ENCODE measurements at places on chromosomes 13 and 19. TPM values are rescaled to one million over a fixed set of nuclear protein-coding genes. Genes with fewer than 3 reads are reported as not detected.

GRCh38 chr13:93446238-93446637 lies 219.6 kb downstream of the GPC6 start:
- H3K36me3 ChIP-seq: no peaks in the 10 kb centered on the region
- H3K4me3 ChIP-seq: no peak overlapping the region
- no peaks in the 10 kb centered on the region for H3K4me1 ChIP-seq
- DNase-seq: no peak
- no peaks in the 10 kb centered on the region for H3K27me3 ChIP-seq
- H3K27ac ChIP-seq: no peak overlapping the region

GRCh38 chr19:6065685-6066374 lies 44.5 kb downstream of the RFX2 start:
- H3K27me3 ChIP-seq: no peaks in the 10 kb centered on the region
- peak overlapping the region; percentile 96 for H3K27ac ChIP-seq
- peak overlapping the region; percentile 38 for H3K4me3 ChIP-seq
- H3K4me1 ChIP-seq: peaks cover 54% of the 10 kb centered on the region

DNA sequence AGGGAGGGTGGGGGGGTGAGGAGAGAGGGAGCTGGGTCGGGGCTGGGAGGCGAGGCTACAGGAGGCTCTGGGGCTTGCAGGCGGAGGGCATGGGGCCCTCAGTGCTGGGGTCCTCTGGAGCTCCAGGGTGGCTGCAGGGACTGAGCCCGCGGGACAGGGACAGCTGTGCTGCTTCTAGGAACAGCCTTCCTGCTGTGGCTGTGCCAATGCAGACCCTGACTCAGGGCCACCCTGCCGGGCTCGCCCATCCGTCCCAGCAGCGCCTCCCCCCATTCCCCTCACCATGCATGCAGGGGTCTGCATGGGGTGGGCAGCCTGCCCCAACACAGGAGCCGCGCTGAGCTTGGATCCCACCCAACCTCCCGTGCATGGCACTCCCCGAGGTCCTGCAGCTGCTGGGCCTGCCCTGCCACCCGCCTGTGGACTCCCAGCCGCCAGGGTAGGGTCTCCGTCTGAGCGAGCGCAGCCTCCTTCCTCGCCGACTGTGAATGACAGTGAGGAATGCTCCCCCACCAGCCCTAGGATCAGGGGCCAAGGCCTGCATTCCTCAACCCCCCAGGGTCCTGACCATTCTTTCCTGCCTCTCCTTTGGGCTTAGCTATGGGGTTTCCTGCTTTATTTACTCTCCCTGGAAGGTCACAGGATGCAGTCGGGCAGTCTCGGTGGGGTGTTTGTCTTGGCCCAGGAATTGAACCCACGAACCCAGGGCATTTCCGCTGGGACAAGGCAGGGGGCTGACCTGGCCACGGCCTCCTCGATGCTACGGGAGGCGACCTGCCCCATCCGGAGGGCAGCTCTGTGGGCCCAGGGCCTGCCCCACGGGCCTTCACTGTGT lies 23.4 kb downstream of the CEBPG start:
- no peaks in the 10 kb centered on the region for H3K27me3 ChIP-seq
- no peak overlapping the region for H3K27ac ChIP-seq
- H3K4me3 ChIP-seq: no peak overlapping the region
- H3K36me3 ChIP-seq: no peaks in the 10 kb centered on the region
- peaks cover 36% of the 10 kb centered on the region for H3K4me1 ChIP-seq
- DNase-seq: no peak

DNA sequence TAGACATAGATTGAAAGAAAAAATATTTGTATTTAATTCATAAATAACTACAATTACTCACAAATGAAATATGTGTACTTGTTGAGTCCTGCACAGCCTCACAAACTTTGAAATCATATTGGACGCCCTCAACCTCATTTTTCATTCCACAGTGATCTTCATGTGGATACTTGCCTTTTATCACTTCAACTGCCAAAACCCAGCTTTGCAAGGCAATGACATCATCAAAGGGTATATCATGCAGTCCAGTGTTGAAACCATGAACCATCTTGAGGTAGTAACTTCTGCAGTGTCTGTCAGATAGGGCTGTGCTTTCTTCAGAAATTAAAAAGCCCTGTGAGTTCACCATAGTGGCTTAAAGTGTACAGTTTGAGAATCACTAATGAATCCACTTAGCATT lies 82.2 kb downstream of the HS6ST3 start:
- H3K27me3 ChIP-seq: no peaks in the 10 kb centered on the region
- no peak for DNase-seq
- no peak overlapping the region for H3K4me3 ChIP-seq
- H3K36me3 ChIP-seq: no peaks in the 10 kb centered on the region

DNA sequence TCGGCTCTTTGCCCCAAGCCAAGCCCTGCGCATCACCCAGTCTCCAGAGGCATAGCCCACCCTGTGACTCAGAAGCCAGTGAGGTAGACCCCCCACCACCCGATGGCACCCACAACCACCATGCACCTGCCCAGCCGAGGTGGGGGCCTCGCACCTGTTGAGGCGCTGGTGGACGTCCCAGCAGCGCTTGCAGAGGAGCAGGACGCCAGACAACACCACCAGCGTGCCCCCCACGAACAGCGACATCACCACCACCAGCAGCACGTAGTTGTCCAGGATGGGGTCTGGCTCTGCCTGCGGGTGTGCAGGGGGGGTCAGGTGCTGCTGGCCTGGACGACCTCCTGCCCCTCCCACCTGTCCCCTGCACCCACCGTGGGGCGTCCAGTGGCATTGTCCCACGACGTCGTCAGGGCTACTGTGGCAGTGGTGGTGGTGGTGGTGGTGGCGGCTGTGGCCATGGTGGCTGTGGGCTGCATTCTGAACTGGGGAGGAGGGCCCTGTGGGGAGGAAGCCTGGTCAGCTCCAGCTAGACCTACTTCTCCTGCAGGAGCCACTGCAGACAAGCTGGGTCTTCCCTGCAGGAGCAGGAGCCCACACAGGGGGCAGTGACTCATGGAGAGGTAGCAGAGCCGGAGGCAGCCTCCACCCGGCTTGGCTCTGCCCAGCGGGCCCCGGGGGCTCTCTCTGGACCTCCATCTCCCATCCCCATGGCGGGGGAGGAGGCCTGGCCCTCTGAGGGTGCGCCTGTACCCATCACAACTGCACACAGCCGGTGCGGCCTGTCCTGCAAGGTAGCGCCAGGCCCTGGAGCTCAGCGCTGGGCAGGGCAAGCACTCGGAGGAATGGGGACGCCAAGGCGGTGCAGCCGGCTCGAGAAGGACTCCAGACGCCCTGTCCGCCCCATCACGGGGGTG lies 1.9 kb downstream of the CBARP start:
- H3K4me3 ChIP-seq: no peak overlapping the region
- peaks cover 22% of the 10 kb centered on the region for H3K4me1 ChIP-seq
- no peak for DNase-seq

GRCh38 chr13:32080328-32080744 lies 48.8 kb downstream of the FRY start:
- no peaks in the 10 kb centered on the region for H3K27me3 ChIP-seq
- no peak overlapping the region for H3K27ac ChIP-seq
- DNase-seq: no peak

GRCh38 chr13:70125693-70126092 lies 17.4 kb upstream of the KLHL1 start:
- no peaks in the 10 kb centered on the region for H3K36me3 ChIP-seq
- H3K4me3 ChIP-seq: no peak overlapping the region
- H3K27ac ChIP-seq: no peak overlapping the region
- DNase-seq: no peak
- H3K27me3 ChIP-seq: no peaks in the 10 kb centered on the region

- H3K36me3 ChIP-seq: no peaks in the 10 kb centered on the region
- H3K4me1 ChIP-seq: peaks cover 53% of the 10 kb centered on the region
- DNase-seq: no peak
- no peak overlapping the region for H3K27ac ChIP-seq
Measured at GRCh38 chr13:41649659-41650058, 192.3 kb downstream of the RGCC start.

DNA sequence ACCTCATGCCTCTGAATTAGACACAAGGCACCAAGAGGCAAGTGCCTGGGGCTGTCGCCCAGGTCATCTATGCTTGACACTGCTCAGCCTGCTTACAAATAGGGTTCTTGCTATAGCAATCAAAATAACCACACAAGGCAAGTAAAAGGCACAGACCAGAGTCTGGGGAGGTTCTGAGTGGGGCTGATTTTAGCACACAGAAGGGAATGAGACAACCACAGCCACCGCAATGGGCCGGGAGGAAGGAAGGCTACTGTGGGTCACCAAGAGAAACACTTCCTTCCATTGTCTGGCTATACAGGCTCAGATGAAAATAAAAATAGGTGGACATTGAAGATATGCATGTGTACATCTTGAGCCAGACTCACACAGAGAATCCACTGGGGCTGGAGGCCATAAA lies 159.1 kb downstream of the DLEU7 start:
- H3K27ac ChIP-seq: no peak overlapping the region
- DNase-seq: no peak
- H3K4me3 ChIP-seq: no peak overlapping the region
- H3K4me1 ChIP-seq: peaks cover 15% of the 10 kb centered on the region
- H3K36me3 ChIP-seq: no peaks in the 10 kb centered on the region

DNA sequence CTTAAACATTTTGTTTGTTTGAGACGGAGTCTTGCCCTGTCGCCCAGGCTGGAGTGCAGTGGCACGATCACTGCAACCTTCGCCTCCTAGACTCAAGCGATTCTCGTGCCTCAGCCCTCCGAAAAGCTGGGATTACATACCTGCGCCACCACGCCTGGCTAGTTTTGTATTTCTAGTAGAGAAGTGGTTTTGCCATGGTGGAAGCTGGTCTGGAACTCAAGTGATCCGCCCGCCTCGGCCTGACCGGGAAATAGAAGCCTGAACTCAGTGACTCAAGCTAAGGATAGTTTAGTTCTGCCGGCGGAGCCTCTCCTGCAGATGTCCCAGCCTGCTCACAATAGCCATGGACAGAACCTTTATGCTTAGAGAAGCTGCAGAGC lies 53.0 kb upstream of the ZNF254 start:
- DNase-seq: peak; percentile 16
- H3K36me3 ChIP-seq: peaks cover 4% of the 10 kb centered on the region
- peak overlapping the region; percentile 93 for H3K27ac ChIP-seq
- no peaks in the 10 kb centered on the region for H3K27me3 ChIP-seq

GRCh38 chr13:95250961-95251360 lies 50.3 kb downstream of the ABCC4 start:
- no peak for DNase-seq
- no peaks in the 10 kb centered on the region for H3K27me3 ChIP-seq
- no peaks in the 10 kb centered on the region for H3K36me3 ChIP-seq
- H3K27ac ChIP-seq: no peak overlapping the region
- no peak overlapping the region for H3K4me3 ChIP-seq
- H3K4me1 ChIP-seq: no peaks in the 10 kb centered on the region

DNA sequence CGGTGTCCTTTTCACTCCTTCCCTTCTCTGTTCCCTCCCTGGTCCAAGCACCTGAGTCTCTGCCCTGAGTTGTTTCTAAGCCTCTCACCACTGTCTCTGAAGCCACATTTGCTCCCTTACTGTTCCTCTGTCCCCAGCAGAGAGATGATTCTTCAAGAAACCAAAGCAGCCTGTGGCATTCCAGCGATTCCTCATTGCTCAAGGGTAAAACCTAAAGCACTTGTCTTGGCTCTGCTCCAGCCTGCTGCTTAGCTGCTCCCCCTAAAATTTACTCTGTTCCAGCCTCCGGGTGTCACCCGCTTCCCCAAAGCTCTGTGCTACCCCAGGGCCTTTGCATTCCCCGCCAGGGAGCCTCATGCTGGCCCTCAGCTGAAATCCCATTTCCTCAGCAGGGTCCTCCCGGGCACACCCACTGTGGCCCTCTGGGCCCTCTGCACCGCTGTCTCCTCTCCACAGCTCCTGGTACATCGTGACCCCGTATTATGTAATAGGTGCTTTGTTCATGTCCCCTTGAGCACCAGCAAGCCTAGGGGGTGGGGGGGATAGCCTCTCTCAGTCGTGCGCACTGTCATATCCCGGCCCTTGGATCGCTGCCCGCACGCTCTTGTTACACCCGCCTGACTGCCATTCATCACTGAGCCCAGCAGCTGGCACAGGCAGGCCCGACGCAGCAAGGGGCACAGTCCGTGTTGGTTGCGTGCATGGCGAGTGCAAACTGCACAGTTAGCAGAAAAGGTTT lies 15.8 kb downstream of the TECR start:
- H3K27me3 ChIP-seq: no peaks in the 10 kb centered on the region
- H3K4me3 ChIP-seq: no peak overlapping the region
- no peaks in the 10 kb centered on the region for H3K4me1 ChIP-seq

GRCh38 chr13:105595471-105595870 lies 940.0 kb downstream of the EFNB2 start:
- no peak overlapping the region for H3K4me3 ChIP-seq
- no peaks in the 10 kb centered on the region for H3K4me1 ChIP-seq
- no peaks in the 10 kb centered on the region for H3K27me3 ChIP-seq
- no peak overlapping the region for H3K27ac ChIP-seq
- no peaks in the 10 kb centered on the region for H3K36me3 ChIP-seq

GRCh38 chr19:56660381-56661107 lies 11.0 kb downstream of the ZNF835 start:
- no peaks in the 10 kb centered on the region for H3K27me3 ChIP-seq
- H3K36me3 ChIP-seq: peaks cover 10% of the 10 kb centered on the region
- no peaks in the 10 kb centered on the region for H3K4me1 ChIP-seq
- no peak overlapping the region for H3K27ac ChIP-seq
- H3K4me3 ChIP-seq: peak overlapping the region; percentile 49

- no peaks in the 10 kb centered on the region for H3K27me3 ChIP-seq
- no peak overlapping the region for H3K4me3 ChIP-seq
- H3K36me3 ChIP-seq: no peaks in the 10 kb centered on the region
- no peaks in the 10 kb centered on the region for H3K4me1 ChIP-seq
- no peak overlapping the region for H3K27ac ChIP-seq
Measured at GRCh38 chr13:112861876-112862615, 107.0 kb upstream of the MCF2L start.

GRCh38 chr19:13095393-13095784 lies 7.3 kb downstream of the LYL1 start:
- peak overlapping the region; percentile 50 for H3K27ac ChIP-seq
- H3K4me3 ChIP-seq: peak overlapping the region; percentile 55
- peaks cover 12% of the 10 kb centered on the region for H3K36me3 ChIP-seq
- H3K27me3 ChIP-seq: no peaks in the 10 kb centered on the region
- DNase-seq: no peak
- H3K4me1 ChIP-seq: peaks cover 33% of the 10 kb centered on the region

DNA sequence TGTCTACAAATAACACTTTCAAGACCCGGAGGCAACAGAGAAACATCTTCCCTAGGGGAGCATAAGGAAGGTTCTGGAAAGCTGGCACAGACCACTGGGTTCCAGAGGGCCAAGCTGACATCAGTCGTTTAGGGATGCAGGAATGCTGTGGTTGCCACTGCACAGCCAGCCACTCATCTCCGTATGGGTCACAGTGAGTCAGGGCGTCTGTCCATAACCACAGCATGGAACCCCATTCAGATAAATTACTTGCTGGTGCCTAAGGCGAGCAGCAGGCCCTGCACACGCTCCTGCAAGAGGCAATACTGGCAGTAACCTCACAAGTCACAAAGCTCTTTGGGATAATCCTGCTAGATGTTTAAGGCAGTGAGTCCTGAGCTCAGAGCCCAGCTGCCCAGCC lies 140.9 kb upstream of the UBL3 start:
- H3K36me3 ChIP-seq: no peaks in the 10 kb centered on the region
- H3K4me1 ChIP-seq: no peaks in the 10 kb centered on the region
- no peak overlapping the region for H3K4me3 ChIP-seq
- no peak for DNase-seq

MBOAT7 gene
- 61.1 TPM for total RNA-seq

KLF2 gene
- total RNA-seq: 146 TPM

RXFP2 gene
- 3.0 TPM for total RNA-seq

ZNF568 gene
- total RNA-seq: 9.2 TPM

ANKLE1 gene
- total RNA-seq: 1.2 TPM

IGSF23 gene
- not detected for total RNA-seq

PNMA8A gene
- total RNA-seq: 5.1 TPM

PRODH2 gene
- not detected for total RNA-seq

ZNF470 gene
- total RNA-seq: 5.7 TPM

Measured in thoracic aorta (tissue), 2 donors.